ENCODE measurements at places on chromosomes 6 and 20.

DNA sequence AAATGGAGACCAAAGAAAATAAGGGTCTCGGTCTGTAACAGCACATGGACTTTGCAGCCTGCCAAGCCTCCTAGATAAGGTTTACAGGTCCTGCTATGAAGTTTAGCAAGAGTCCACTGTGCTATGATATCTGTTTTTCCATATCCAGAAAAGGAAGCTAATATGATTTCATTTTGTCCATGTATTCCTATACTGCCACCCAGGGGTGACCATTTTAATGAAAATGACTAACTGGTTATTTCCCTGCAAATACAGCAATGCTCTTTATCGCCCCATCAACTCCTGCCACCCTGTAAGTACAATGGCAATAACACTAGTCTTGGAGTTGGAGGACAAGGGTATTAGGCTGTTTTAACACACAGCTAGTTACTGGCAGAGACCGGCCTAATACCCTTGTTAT is 115.2 kb upstream of the GLP1R start:
- DNase-seq, result no peak

DNA sequence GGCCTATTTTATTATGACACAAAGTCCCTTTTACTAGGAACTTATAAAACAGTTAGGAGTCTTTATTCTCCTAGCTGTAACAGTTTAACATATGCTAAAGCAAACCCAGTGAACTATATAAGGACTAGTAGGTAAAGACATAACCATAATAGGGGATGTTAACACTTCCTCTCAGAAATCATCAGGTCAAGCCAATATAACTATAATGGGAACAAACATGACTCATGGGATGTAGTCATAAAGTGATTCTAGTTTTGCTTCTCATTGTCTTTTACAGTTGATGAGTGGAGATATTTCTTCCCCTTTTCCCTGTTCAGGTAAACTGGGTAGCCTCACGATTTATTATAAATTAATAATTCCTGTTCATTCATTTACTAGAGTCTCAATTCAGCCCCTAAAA is 9.7 kb downstream of the PTCHD4 start:
- no peak for DNase-seq

DNA sequence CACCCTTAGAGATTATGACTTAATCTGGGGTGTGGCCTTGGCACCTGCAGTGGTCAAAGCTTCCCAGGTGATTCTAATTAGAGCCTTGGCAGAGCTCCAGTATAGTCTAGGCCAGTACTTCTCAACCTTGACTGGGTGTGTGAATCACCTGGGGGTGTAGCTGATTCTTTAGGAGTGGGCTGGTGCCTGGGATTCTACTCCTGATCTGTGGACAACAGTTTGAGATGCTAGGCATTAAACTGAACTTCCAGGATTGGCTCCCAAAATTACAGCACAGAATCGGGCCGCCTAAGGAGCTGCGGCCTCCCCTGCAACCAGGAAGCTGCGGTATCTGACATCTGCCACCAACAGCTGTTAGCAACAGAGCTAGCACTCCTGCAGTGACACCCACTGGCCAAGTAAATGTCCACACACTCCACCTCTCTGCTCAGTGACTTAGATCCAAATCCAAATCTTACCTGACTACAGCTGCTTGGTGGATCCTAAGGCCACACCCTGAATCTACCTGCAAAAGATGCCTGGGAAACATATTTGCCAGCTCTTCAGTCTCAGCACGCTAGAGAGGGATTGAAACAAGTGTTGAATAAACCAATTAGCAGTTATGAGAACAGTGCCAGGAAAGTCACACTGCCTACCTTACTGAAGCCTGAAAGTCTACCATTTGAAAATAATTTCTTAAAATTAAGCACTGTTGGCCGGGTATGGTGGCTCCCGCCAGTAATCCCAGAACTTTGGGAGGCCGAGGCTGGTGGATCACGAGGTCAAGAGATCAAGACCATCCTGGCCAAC is 126.7 kb downstream of the UNC5CL start:
- peak; percentile 83 for DNase-seq

- no peak for DNase-seq
Observed at GRCh38 chr6:132466952-132467351, 46.0 kb downstream of the STX7 start.

DNA sequence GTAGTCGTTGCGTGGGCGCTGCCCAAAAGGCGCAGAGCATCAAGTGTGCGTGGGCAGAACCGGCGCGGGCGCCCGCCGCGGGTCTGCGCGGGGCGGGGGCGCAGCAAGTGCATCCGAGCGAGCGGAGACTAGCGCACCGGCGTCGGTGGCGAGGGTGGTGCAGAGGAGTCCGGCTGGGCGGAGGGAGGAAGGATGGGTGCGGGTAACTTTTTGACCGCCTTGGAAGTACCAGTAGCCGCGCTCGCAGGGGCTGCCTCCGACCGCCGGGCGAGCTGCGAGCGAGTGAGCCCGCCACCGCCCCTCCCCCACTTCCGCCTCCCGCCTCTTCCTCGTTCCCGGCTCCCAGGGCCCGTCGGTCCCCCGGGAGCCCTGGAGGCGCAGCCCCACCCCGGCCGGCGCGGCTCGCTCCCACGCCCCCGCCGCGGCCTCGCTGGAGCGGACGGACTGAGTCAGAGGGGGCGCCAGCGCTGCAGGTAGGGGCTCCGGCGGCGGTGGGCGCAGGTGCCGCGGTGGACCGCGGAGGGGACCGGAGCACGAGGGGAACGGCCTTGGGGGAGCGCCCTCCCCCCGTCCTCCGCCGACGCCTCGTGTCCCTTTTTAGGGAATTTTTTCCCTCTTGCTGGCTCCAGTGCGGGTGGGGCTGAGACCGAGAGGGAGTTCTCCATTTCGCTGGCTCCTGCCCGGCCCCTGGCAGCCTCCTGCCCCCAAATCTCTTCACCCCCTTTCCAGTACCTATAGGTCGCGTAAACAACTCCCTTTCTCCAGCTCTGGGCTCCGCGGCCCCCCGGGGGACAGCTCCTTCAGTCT is 1.6 kb upstream of the DBNDD2 start:
- DNase-seq, result peak; percentile 72

DNA sequence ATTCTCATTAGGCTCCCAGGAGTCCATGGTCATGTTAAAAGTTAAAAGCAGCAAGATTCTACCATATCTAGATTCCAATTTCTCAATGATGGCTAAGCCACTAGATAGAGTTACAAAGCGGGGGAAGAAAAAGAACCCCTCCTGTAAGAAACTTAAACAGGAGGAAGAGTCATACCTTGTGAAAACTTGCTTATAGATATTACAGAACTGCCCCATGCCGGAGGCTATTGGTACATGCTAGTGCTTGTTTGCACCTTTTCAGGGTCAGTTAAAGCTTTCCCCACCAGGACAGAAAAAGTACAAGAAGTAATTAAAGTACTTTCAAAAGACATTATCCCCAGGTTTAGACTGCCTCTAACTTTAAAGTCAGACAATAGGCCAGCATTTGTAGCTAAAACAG is 15.5 kb upstream of the GSTA3 start:
- no peak for DNase-seq

DNA sequence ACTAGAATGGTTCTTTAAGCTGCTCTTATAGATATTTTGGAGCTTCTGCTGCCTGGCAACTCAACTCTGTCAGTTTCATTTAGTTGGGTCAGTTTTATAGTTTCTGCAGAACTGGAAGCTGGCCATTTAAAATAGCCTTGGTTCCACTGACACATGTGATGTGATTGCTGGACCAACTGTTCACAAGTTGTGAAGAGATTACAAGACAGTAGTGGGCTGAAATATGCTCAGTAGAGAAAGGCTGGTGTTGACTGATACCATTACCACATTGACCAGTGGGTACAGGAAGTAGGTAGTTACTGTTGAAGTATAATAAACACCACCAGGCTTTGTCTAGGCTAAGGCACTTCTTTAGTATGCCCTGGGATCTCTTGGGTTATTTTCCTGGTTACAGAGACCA is 39.0 kb downstream of the BCKDHB start:
- no peak for DNase-seq

DNA sequence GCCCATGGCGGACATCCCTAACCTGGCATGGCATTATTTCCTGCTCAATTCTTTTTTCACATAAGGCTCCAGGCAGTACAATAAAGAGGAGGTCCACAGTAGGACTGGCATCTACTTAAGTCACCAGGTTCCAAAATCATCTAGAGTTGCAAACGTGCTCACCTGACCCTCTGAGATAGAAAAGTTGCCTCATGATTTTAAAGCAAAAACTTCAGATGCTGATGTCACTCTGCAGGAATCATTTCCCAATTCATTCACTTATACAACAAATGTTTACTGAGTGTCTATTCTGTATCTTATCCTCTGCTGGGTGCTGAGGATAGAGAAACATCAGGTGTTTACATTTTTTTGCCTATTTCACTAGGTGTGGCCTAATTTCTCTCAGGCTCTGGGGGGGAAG is 2.2 kb downstream of the ADGRF4 start:
- DNase-seq, result no peak

GRCh38 chr6:91860541-91861335 is 1273.9 kb upstream of the MAP3K7 start:
- DNase-seq, result peak; percentile 37

GRCh38 chr6:13987400-13987865 is 62.7 kb downstream of the RNF182 start:
- DNase-seq, result no peak

GRCh38 chr6:144013486-144013909 is 5.4 kb upstream of the PLAGL1 start:
- peak; percentile 72 for DNase-seq

- no peak for DNase-seq
Observed at GRCh38 chr6:149230712-149231460, 86.6 kb upstream of the TAB2 start.

DNA sequence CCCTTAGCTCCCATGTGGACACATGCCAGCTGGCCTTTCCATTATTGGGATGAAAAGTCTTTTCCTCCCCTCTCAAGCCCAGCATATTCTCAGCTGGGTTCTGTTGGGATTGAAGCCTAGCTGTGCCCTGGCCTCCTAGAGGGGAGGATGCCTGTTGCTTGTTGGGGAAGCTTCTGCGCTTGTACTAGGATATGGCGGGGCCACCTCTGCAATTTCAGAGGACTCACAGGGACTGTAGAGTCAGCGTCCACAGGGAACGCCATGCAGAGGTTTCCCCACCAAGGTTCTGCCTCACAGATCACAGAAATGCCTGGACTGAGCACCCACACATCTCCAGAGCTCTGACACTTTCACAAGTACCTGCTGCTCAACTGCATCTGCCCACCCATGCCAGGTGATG is 288.7 kb upstream of the FOXQ1 start:
- DNase-seq, result no peak

DNA sequence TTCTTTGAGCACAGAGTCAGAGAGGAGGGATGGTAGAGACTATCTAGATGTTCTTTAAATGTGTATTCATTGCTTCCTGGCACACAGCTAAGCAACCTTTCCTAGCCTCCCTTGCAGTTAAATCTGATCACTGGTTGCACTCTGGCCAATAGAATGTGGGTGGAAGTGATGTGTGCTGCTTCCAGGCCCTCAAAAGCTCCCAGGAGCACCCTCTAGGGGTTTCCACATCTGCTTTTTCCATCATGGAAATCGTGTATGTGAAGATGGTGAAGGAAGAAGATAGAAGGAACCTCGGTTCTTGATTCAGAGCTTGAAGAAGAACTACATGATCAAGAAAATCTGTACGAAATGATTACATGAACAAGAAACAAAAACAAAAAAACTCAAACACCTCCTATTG is 149.8 kb upstream of the JAG1 start:
- DNase-seq, result no peak

GRCh38 chr6:41692080-41692675 is 43.2 kb downstream of the TFEB start:
- DNase-seq, result no peak

DNA sequence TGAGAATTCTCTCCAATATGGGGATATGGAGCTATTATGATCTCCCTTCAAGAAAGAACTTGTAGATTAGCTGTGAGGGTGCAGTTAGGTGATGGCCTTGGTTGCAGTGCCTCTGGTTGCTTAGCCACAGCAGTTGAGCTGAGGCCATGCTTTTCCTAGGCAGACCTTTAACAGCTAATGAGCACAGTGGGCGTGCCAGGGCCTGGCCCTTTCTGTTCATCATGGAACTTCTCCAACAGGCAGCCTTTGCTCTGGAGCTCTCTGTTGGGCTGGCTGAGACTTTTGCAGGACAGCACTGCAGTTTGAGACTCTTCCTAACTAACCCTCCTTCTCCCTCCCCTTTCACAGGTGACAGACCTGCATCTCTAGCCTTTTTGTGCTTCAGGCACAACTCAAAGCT is 39.7 kb upstream of the TMEM170B start:
- no peak for DNase-seq

DNA sequence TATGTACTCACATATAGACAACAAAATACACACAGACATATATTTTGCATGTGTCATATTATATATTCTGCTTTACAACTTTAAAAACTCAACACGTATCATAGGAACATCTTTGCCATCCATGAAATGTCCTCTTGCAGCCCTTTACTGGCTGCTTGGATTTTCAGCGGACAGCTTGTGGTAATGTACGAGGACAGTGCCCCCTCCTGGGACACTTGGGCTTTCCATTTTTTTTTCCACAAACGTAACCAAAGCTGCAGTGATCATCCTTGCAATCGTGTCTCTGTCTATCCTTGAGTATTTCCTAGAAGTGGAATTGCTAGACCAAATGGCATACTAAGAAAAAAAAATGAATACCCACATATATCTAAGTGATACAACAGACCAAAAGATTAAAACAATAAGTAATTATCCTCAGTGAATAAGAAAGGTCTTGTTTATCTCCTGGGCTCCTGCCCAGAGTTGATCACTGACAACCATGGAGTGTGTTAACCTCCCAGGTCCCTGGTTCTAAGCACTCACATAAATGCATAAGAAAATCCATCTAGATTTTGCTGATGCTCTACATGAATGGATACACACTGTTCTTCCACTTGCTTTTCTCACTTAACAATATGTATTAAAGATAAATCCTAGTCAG is 18.1 kb downstream of the BPI start:
- DNase-seq, result peak; percentile 57

DNA sequence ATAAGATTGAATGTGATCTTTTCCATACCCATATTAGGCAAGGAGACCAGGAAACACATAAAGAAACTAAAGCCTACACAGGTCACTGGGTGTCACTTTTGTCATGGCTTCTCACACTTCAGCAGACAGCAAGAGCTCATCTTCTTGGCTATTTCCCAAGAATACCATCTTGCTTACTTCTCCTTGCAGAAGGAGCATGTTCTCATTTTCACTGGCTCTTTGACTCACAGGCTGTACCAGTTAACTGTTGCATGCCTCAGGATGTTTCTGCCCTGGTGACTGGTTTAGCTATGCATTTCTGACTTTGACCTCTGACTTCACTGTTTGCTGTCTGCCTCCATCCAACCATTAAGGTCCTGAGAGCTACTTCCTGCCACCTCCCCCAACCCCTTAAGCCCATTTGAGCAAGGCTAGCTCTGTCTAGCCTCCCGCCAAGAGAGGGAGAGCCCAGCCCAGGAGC is 40.3 kb upstream of the OGFRL1 start:
- peak; percentile 17 for DNase-seq

GRCh38 chr6:69038841-69039240 is 403.8 kb downstream of the ADGRB3 start:
- no peak for DNase-seq

DNA sequence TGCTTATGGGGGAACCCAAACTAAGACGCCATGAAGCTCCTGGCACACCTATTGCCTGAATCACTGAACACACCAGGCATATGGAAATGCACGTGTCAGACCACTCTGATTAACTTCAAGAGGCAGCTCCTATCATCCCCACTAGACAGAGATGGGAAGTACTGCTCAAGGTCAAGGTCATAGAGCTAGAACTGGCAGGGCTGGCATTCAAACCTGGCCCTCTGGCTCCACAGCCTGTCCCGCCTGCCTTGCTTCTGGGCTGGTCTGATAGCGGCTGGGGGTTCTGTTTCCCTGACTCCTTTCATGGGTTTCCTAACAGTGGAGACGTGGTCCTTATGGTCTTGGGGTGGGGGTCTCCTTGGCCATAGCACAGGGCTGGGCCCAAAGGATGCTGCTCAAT is 22.6 kb upstream of the DSN1 start:
- no peak for DNase-seq

GRCh38 chr6:25963426-25964123 is 973 bp downstream of the TRIM38 start:
- DNase-seq, result no peak

Measured in SK-N-DZ (cell line).